ENCODE measurements at places on chromosomes 16 and 17. TPM values are rescaled to one million over a fixed set of nuclear protein-coding genes. Genes with fewer than 3 reads are reported as not detected.
A peak's percentile ranks its signal among the peaks of the same experiment; 100 is the strongest.

Gene NFAT5
- total RNA-seq: 54.2 TPM

- no peak for DNase-seq
Measured at GRCh38 chr16:80852261-80852872, 48.0 kb upstream of the CDYL2 start.

Gene NHERF2
- total RNA-seq: 2.5 TPM

GRCh38 chr17:42720996-42721583 is 23.8 kb downstream of the EZH1 start:
- DNase-seq: peak; percentile 9

- DNase-seq: no peak
Measured at GRCh38 chr16:90046971-90047713, 27.9 kb upstream of the DBNDD1 start.

Gene SLC22A31
- total RNA-seq: 2.6 TPM

Gene TEX19
- not detected for total RNA-seq

All from activated T-helper 1 cell treated with anti-CD3 and anti-CD28 coated beads, Interleukin-12 subunit alpha, Interleukin-12 subunit beta, Interleukin-2, Interleukin-4 antibody, amounts not matched to agents 30 ng/mL and 10 ng/mL and 1 ng/mL, durations not matched to agents 14 hours and 24 hours and 36 hours (primary cell).